NCI-H524 treated with DMSO at 0.1 percent for 48 hours (cell line): ENCODE measurements at places on chromosomes 7 and 10.

DNA sequence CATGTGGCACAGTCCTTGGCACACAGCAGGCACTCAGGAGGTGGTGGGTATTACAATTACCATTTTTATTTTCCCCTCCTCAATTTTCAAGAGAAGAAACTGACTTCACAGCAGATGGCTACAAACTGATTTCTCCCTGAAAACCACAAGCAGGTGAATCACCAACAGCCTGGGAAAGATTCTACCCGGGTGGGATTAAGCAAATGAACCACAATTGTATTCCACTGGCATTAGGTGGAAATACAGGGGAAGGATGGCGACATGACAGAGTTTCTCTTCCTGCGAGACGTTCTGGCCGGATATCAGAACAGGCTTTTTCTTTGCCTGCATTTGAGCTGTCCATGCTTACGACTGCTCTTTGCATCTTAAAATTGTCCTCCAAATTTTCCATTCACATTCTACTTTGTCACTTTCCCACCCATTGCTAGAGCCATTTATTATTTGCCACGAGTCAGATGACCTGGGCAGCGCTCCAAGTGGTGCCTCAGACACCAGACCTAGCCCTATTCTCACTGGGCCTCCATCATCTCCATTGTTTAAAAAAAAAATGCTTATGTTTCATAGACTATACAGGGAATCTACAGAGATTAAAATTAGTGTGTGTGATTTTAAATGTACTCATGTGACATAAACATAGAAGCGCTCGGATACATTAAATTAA is 4.6 kb downstream of the DENND11 start:
- no peak for DNase-seq

DNA sequence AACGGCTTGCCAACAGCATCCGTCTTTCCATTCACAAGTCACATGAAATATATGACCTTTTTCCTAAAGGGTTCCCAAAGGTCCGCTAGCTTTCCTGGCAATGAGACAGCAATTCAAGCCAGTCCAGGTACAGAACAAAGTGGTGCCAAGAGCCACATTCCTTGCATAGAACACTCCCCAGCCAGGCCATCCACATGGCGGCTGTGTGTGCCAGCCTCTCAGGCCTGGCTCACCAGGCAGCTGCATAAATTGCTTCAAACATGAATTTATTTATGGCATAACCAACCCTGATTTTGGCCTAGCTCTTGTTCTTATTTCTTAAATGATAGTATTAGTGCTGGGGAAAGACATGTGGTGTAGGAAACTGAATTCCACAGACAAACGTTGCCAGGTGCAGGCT is 63.7 kb upstream of the CREB5 start:
- DNase-seq, result no peak

DNA sequence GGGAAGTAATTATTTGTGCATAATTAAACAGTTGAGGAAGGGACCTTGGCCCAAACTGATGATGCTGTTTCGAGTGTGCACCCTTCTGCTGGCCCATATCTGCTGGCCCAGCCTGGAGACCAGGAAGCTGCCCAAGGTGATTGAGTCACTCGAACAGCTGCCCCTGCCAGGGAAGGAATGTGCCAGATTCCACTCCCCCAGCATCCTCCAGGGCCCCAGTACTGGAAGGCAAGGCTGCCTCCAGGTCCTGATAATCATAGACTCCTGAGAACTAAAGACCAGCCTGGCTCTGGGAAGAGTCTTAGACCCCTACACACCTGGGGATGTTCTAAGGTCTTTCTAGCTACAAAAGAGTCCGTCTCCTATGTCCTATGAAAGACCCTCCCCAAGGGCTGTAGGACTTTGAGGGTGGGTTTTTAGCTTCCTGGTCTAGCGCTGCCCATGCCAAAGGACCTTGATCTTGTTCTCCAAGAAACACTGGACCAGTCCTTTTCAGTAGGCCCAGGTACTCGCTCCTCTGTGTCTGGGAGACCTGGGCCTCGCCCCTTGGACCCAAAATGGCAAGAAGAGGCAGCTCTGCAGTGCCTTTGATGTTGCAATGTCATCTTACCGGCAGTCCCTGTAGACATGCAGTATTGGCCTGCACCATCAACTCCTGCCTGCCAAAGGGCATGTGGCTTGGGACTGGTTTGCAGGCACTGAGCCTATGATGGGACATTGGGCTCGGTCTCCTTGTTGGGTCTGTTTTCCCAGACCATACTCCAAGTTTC is 103.2 kb upstream of the GPR26 start:
- no peak for DNase-seq

DNA sequence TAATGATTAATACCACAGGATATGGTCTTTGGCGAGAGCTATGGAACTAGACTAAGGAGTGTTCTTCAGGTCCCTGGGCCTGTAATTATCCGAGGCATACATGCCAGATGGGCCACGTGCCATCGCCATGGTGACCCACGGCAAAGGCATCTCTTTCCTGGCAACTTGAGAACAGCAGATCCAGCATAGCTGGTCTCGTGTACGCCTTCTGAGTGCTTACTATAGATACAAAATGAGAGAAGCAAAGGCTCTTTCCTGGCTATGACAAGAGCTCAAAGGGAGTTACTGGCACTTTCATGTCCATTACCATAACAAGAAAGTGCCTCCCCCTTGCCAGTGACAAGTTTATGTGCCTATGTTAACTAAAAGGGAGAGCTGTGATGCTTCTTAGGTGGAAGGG is 26.0 kb upstream of the GLI3 start:
- DNase-seq, result no peak

DNA sequence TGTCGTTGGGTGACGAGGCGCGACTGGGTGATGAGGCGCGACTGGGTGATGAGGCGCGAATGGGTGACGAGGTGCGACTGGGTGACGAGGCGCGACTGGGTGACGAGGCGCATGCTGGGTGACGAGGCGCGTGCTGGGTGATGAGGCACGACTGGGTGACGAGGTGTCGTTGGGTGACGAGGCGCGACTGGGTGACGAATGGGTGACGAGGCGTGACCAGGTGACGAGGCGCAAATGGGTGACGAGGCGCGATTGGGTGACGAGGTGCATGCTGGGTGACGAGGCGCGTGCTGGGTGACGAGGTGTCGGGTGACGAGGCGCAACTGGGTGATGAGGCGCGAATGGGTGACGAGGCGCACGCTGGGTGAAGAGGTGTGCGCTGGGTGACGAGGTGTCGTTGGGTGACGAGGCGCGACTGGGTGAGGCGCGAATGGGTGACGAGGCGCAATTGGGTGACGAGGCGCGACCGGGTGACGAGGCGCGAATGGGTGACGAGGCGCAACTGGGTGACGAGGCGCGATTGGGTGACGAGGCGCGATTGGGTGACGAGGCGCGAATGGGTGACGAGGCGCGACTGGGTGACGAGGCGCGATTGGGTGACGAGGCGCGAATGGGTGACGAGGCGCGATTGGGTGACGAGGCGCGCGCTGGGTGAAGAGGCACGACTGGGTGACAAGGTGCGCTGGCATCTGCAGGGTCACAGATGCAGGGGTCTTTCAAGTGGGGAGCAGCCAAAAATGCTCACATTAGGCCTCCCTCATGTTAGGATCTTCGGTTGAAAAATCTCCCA is 7.9 kb upstream of the NOM1 start:
- no peak for DNase-seq

GRCh38 chr7:108097703-108098102 is 32.5 kb downstream of the LAMB4 start:
- no peak for DNase-seq

GRCh38 chr7:22549667-22550513 is 49.9 kb upstream of the STEAP1B start:
- peak; percentile 9 for DNase-seq

- no peak for DNase-seq
Observed at GRCh38 chr7:107909445-107909844, 18.5 kb downstream of the DLD start.

DNA sequence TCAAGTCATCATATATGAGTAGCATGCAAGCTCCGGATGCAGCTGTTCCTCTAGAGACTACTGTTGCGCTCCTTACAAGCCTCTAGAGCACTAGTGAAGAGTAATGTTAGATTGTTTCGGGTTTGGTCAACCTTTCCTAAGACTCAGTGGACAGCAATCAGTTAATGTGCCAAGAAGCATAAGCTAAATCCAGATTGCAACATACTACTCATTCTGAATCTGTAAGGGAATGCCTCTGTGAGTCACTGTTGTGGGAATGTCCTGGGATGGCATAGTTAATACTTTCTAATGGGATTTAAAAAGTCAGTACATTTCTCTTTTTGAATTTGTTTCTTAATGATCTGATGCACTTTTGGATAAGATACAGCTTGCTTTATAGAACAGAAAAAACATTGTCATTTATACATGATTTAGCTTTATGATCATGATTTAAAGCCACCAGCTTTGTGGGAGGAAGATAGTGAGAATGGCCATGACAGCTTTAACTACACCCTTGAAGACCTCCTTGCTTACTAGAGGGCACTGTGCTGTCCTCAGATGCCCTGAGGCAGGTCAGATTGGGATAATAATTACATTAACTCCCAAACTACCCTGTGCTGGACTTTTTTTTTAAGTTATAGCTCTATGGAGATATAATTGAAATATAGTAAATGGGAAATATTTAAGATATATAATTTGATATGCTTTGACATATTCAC is 138.4 kb downstream of the SDK1 start:
- no peak for DNase-seq

- no peak for DNase-seq
Observed at GRCh38 chr10:128280271-128280670, 154.0 kb upstream of the MKI67 start.

- no peak for DNase-seq
Observed at GRCh38 chr7:34889951-34890350, 147.3 kb downstream of the DPY19L1 start.

DNA sequence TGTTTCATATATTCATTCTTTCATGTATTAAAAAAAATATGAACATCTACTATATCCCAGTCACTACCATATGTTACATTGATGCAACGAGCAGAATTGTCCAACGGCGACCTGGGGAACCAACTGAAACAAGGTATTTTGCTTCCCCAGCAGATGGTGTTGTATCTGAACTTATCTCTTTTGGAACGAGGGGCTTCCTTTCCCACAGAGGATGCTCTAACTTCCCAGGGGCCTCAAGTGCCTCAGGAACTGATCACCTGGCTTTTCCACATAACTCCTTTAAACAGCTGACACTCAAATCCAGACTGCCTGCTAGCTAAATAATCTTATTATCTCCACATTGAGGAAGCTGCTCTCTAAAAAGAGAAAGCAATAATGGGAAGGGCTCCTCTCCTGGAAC is 259.3 kb downstream of the HTR7 start:
- no peak for DNase-seq

GRCh38 chr7:47811632-47812380 is 136.5 kb downstream of the PKD1L1 start:
- DNase-seq, result no peak

DNA sequence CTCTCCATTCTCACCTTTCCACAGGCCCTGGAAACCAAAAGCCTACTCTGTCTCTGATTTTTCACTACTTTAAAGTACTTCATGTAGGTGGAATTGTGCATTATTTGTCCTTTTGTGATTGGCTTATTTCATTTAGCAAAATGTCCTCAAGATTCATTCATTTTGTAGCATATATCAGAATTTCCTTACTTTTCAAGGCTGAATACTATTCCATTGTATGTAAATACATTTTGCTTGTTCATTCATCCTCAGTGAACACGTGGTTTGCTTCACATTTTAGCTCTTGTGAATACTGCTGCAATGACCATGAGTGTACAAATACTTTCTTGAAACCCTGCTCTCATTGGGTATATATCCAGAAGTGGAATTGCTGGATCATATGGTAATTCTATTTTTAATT is 8.8 kb downstream of the C1GALT1 start:
- DNase-seq, result no peak

- no peak for DNase-seq
Observed at GRCh38 chr7:74051629-74052410, 23.8 kb downstream of the ELN start.

GRCh38 chr7:35037526-35038341 is 449 bp upstream of the DPY19L1 start:
- peak; percentile 43 for DNase-seq

DNA sequence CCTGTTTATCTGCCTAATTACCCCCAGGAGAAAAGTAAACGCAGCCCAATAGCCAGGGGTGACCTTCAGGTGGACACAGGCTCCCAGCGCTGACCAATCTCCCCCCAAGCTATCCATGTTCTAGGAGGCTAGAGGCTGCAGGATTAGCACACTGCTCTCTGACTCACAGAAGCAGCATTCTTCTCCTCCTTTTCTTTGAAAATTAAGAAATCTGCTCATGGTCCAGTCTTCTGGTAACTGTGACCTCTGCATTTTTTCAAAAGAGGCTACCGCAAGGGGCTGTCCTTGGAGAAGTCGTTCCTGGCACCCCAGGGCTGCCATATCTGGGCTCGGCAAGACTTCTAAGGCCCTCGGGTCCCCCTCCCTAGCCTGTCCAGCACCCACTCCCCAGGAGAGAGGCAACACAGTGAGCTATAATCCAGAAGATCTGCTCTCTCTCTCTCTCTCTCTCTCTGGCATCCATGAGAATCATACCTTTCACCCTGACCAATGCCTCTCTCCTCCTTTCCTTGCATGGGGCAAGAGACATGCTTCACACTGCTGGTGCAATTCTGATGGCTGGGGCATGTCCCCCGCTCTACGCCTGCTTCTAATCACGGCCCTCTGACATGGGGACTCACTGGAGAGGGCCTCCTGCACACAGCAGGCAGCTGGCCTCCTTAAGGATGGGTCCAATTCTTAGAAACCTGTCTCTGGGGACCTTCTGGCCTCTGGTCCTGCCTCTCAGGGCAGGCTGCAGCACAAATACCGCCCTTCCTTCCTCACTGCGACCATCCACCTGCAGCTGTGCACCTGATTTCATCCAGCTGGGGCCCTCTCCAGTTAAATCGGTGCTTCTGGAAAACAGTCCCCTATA is 27.3 kb downstream of the ANXA11 start:
- DNase-seq, result no peak

DNA sequence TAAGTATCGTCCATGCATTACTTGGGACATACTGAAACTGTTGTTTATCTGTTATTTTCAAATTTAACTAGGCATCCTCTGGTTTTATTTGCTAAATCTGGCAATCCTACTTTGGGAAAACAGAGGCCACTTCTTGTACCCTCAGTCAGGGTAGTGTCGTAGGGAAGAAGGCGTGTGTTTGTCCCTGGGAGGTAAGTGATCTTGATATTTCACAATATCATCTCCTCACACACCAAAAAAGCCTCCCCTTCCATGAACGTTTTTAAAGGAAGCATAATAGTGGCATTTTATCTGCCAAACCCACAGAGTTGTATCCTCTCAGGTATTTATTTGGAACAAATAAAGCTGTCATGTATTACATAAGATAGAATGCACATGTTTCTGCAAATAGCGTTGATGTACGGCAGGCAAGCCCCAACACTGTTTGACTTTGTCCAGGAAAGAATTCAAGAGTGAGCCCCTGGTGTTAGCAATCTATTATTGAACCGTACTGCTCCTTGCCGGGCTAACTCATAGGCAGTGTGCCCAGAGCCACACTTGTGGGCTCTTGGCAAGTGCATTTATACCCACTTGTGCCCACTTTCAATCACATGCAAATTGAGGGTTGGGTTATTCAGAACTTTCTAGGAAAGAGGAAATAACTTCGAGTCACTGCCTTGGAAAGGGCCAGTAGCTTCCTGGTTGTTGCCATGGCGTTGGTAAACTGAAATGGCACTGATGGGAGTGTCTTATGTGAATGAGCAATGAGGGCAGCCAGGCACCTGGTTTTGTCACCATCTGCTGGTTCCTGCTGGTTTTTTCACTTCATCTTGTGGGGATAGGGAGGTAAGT is 266.0 kb downstream of the USP6NL start:
- DNase-seq, result no peak
